AML-193 (cell line): ENCODE measurements at places on chromosomes 4 and X.

- no peak for DNase-seq
Observed at GRCh38 chr4:21013501-21013900, 313.2 kb downstream of the PACRGL start.

- DNase-seq = no peak
Observed at GRCh38 chrX:120726294-120726693, 96.4 kb upstream of the C1GALT1C1 start.

DNA sequence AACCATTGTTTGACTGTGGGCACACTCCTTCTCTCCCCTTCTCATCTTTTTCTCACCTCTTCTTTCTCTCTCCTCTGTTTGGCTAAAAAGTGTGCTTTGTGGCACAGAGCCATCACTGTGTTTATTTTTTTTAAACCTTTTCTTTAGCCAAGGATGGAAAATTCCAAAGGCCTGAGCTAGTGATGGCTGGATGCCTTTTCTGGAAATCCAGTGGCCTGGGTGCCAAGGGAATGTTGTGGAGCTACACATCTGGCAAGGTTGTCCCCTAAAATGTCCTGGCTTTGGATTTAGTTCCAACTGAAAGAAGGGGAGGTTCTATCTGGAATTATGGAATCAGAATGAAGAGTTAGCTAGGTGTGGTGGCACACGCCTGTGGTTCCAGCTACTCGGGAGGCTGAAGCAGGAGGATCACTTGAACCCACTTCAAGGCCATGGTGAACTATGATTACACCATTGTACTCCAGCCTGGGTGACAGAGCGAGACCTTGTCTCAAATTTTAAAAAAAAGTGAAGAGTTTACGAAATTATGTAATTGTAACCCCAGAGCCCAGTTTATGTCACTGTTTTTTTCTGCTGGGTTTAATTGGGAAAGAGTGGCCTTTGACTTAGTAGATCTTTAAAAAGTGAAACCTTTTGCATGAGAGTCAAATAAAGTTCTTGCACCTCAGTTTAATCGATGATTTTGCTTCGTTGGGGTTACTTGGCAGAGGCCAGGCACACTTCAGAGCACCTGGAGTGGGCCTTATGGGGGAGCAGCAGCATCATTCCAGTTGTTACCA, 17.7 kb downstream of the DOCK11 start:
- no peak for DNase-seq

- DNase-seq = no peak
Observed at GRCh38 chr4:87555773-87556619, 26.8 kb upstream of the SPARCL1 start.

GRCh38 chrX:75278991-75279390, 5.1 kb downstream of the UPRT start:
- peak; percentile 14 for DNase-seq

- DNase-seq = no peak
Observed at GRCh38 chrX:46333550-46333949, 211.7 kb downstream of the ZNF674 start.

- no peak for DNase-seq
Observed at GRCh38 chrX:123155327-123155726, 28.8 kb upstream of the GRIA3 start.

- no peak for DNase-seq
Observed at GRCh38 chrX:2635342-2635741, 55.8 kb upstream of the CD99 start.
